ENCODE measurements at places on chromosomes 7 and 10.

DNA sequence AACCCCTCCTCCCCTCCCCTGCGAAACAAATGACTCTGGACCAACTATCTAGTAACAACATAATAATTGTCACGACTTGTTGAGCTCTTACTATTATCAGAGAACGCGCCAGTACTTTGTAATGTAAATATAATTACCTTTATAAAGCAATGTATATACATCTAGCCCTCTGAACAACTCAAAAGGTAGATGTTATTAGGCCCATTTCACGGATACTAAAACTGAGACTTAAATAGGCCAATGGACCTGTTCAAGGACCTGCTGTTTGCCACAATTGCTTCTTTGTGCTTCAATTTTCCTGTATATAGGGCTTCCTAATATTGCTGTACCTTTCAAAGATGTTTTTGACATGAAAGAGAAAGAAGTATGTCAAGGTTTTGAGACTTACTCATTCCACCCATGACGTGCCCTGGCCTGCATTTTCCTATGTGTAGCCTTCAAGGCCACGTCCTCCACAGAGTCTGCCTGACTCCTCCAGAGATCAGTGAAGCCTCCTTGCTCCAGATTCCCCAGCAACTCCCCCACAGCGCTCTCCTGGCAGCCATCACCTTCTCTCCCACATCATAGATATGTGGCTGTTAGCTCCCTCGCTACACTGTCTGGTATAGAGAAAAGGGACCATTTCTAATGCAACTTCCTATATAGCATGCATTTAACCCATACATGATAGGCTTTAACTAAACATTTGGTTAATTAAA, 156.6 kb downstream of the SKIDA1 start:
- no peak for DNase-seq

DNA sequence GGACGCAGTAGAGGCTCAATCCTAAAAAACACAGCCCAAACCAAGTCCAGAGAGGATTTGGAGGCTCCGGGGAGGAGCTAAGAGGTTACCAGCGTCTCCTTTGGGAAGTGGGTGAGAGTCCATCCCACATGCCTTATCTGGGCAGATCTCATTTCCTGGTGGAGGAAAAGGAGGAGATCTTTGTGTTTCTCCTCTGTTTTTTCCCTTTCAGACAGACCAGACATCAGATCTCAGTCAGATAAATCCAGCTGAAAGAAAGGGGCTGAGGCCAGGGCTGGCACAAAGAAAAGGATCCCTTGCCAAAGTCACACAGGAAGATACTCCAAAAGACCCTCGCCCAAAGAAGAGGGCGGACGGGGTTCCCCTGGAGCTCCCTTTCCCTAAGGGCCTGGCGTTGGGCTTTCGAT, 58.3 kb upstream of the COMTD1 start:
- no peak for DNase-seq

GRCh38 chr10:70405037-70405824, 1.3 kb downstream of the EIF4EBP2 start:
- DNase-seq, result peak; percentile 86

GRCh38 chr10:60069311-60069710, 163.0 kb upstream of the CCDC6 start:
- DNase-seq, result no peak

DNA sequence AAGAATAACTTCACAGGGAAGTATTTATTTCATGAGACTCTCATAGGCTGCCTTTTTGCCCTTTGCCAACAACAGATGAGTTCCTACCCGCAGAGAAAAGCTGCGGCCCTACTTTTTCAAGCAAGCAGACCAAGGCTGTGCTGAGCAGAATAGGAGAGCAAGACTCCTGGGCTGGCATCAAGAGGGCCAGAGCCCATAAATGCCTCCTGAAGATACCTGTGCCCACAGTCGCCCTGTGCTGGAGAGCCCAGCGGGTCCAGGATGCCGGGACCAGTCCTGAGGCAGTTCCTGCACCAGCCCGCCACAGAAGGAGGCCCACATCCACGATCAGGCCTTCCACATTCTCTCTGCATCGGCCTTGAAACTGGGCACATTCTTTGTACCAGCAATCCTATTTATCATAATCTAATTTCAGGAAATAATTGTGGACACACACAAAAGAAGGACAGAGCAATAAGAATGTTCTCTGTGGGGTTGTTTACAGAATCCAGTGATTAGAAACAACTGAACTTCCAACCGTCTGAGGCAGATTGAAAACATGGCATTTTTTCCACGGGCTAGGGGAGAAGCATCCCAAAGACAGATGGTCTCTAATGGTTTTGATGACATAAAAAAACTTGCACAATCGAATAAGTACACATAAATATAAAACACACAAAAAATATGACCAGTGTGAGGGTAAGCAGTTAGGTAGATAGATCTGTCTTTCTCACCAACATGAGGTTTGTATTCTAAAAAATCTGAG, 95.6 kb downstream of the CPXM2 start:
- no peak for DNase-seq

DNA sequence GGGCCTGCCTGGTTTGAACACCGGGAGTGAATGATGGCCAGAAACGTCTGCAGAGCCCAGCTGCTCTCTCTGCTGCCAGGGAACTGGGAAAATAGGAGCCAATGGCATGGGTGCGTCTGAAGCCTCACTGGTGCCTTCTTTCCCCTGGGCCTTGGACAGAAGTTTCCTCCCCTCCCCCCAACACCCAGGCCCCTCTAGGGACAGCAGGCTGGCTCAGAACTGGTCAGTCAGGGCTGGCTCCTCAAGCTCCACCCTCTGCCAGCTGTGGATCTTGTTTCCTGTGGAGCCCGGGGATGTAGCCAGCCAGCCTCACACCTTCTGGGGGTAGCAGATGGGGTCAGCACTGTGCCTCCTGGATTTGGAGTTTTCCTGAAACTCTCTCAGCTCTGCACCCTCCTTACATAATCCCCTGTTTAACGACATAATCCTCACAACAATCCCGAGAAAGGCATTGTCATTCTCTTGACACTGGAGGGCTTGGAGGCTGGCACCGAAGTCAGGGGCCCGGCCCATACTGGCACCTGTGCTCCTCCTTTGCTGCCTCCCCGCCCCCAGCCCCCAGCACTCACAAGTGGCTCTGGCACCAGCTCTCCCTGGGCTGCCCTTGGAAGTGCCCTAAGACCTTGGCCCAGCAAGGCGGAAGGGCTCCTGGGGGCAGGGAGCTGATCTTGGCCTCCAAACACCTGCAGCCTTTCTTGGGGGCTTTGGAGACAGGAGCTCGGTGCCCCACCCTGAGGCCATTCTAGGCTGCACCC, 5.7 kb downstream of the LDB3 start:
- DNase-seq, result peak; percentile 71

GRCh38 chr10:65618126-65618525, 1307.7 kb upstream of the LRRTM3 start:
- DNase-seq, result no peak

GRCh38 chr10:132618158-132618919, 80.8 kb downstream of the INPP5A start:
- no peak for DNase-seq

- no peak for DNase-seq
Observed at GRCh38 chr10:52801947-52802346, 29.4 kb upstream of the MBL2 start.

- no peak for DNase-seq
Observed at GRCh38 chr7:11895337-11895736, 63.3 kb upstream of the THSD7A start.

GRCh38 chr7:66737667-66738066, 2.9 kb upstream of the RABGEF1 start:
- DNase-seq, result no peak

- peak; percentile 50 for DNase-seq
Observed at GRCh38 chr7:1290026-1290678, 57.5 kb downstream of the UNCX start.

DNA sequence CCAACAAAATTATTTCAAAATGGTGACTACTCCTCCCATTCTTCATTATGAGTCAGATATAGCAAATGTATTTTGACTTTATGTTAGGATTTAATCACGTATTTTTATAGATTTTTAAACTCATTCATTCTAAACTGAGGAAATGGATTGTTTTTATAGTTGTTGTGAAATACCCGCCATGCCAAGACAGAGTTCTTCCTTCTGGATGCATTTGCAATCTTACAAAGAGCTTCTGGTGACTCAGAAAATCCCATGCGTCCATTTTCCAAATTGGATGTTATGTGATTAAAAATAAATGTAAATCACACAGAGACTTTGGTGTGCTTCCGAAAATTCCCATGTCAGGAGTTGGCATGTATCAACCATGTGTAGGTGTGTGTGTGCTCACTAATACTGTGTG, 179.3 kb downstream of the TRIL start:
- no peak for DNase-seq

- DNase-seq, result no peak
Observed at GRCh38 chr10:9615189-9615588, 1402.5 kb upstream of the CELF2 start.

- DNase-seq, result no peak
Observed at GRCh38 chr7:91325726-91326125, 61.5 kb downstream of the FZD1 start.

GRCh38 chr10:27625452-27626211, 120.0 kb downstream of the MKX start:
- no peak for DNase-seq

GRCh38 chr7:6271060-6271658, 1.3 kb downstream of the CYTH3 start:
- DNase-seq, result peak; percentile 77

DNA sequence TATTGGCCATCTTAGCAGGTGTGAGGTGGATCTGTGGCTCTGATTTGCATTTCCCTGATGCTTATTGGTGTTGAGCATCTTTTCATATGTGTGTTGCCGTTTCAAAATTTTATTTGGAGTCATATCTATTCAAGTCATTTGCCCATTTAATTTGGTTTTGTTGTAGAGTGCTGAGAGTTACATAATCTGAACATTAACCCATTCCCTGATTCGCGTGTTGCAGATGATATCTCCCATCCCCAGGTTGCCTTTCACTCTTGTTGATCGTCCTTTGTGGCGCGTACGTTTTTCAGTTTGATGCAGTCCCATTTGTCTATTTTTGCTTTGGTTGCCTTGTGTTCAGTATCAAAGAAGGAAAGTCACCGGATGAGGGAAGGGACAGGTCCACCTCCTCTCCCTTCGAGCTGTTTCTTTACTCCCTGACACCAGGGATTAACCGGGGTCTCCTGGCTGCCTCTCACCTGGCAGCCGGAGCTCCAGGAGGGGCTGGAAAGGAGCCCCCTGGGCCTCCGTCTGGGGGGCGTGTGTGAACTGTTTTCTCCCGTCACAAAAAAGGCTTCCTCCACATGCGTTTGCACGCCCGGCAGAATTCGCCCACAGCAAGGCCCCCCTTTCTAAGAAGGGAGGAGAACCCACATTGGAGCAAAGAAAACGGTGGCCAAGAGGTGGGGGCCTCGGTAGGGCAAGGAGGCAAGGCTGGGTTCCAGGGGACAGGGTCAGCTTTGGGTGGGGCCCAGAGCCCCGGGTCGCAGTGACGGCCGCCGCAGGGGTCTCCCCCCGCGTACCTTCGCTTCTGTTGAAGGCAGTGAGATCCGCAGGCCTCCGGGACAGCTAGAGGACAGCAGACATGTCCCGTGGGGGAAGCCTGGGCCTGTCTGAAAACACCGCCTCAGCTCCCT, 8.3 kb downstream of the MNX1 start:
- no peak for DNase-seq

DNA sequence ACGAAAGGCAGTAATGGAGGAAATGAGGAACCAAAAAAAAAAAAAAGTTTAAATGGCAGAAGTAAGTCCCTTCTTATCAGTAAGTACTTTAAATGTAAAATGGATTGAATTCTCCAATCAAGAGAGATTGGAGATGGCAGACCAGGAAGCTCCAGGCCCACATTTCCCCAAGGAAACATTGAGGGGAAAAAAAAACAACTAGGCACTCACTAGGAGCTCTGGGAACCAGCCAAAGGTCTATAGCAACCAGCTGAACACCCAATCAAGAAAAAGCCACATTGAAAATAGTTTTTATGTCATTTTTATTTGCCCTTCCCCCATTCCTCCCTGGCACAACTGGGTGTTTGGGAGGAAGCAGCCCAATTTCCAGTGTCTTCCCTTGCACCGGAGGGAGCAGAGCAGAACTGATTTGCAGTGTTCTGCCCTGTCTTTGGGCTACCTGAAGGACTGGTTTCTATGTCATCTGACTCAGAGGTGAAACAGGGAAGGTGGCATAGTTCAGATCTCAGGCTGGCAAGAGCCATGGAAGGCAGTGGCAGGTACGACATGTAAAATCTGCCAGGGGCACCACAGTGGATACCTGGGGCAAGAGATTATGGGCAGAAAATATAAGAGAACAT, 121.9 kb downstream of the SMURF1 start:
- DNase-seq, result no peak

DNA sequence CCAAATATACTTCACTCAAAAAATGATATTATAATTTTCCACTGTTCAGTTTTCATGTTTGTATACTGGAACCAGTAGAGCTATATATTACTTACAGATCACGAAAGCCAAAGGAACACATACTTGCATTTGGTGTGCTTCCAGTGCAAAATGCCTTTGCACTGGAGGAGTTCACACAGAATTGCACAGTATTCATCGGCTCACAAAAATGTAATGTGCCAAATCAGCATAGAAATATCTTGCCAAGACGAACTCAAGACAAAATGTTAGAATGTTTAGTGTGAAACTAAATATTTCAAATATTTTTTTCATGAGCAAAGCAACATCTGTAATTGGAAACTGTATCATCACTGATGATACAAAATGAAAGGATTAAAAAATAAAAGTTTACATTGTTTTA, 646.2 kb upstream of the SEMA3D start:
- no peak for DNase-seq

Data from Right ventricle myocardium superior (tissue), 1 donor.